ENCODE measurements at places on chromosomes 1 and 21.

- DNase-seq, result no peak
- H3K4me3 ChIP-seq, result no peak overlapping the region
- peaks cover 10% of the 10 kb centered on the region for H3K36me3 ChIP-seq
- no peak overlapping the region for H3K27ac ChIP-seq
- no peaks in the 10 kb centered on the region for H3K27me3 ChIP-seq
Measured at GRCh38 chr1:70202173-70202758, 3.1 kb downstream of the LRRC40 start.

GRCh38 chr1:195939844-195940243 lies 668.4 kb downstream of the KCNT2 start:
- H3K27ac ChIP-seq, result no peak overlapping the region
- no peak overlapping the region for H3K4me3 ChIP-seq
- H3K4me1 ChIP-seq, result no peaks in the 10 kb centered on the region
- no peaks in the 10 kb centered on the region for H3K36me3 ChIP-seq
- no peak for DNase-seq
- H3K27me3 ChIP-seq, result no peaks in the 10 kb centered on the region

DNA sequence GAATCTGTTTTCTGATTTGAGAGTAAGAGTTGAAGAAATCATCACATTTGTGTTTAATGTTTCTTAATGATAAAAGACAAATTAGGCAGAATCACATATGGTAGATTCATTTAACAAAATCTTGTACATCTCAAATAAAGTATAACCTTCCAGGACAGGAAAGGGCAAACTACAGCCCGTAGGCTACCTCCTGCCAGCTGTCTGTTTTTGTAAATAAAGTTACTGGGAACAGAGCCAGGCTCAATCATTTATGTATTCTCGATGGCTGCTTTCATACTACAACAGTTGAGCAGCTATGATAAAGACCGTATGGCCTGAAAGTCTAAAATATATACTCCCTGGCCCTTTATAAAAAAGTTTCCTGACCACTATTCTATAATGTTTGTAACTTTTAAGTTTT lies 204.1 kb downstream of the COL24A1 start:
- H3K27me3 ChIP-seq, result no peaks in the 10 kb centered on the region
- H3K4me1 ChIP-seq, result no peaks in the 10 kb centered on the region
- no peak for DNase-seq
- no peak overlapping the region for H3K27ac ChIP-seq
- H3K4me3 ChIP-seq, result no peak overlapping the region

- H3K27me3 ChIP-seq, result no peaks in the 10 kb centered on the region
- DNase-seq, result peak; percentile 56
- H3K4me3 ChIP-seq, result no peak overlapping the region
Measured at GRCh38 chr1:8962812-8963530, 17.3 kb downstream of the CA6 start.

All from activated CD4-positive, alpha-beta memory T cell treated with anti-CD3 and anti-CD28 coated beads, Interleukin-2, amount 10 ng/mL, durations not matched to agents 7 days and 5 days (primary cell).